ENCODE measurements at places on chromosomes 2 and 18.

GRCh38 chr2:223727562-223727961 lies 109.8 kb downstream of the AP1S3 start:
- DNase-seq, result peak; percentile 8

GRCh38 chr2:143312441-143312840 lies 183.2 kb downstream of the ARHGAP15 start:
- no peak for DNase-seq

- DNase-seq, result no peak
Measured at GRCh38 chr2:26818972-26819371, 29.0 kb upstream of the DPYSL5 start.

- no peak for DNase-seq
Measured at GRCh38 chr2:47521666-47522285, 118.8 kb downstream of the MSH2 start.

DNA sequence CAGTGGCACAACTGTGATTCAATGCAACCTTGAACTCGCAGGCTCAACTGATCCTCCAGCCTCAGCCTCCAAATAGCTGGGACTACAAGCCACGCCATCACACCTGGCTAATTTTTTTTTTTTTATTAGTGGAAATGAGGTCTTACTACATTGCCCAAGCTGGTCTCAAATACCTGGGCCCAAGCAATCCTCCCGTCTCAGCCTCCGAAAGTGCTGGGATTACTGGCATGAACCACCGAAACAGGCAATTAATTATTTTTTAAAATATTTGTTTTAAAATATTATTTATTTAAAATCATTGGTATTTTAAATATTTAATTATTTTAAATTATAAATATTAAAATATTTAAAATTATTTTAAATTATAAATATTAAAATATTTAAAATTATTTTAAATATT lies 24.5 kb downstream of the SRBD1 start:
- no peak for DNase-seq

- DNase-seq, result no peak
Measured at GRCh38 chr2:101231240-101231639, 21.4 kb upstream of the CNOT11 start.

- DNase-seq, result no peak
Measured at GRCh38 chr2:227774011-227774624, 28.4 kb downstream of the SCYGR8 start.

DNA sequence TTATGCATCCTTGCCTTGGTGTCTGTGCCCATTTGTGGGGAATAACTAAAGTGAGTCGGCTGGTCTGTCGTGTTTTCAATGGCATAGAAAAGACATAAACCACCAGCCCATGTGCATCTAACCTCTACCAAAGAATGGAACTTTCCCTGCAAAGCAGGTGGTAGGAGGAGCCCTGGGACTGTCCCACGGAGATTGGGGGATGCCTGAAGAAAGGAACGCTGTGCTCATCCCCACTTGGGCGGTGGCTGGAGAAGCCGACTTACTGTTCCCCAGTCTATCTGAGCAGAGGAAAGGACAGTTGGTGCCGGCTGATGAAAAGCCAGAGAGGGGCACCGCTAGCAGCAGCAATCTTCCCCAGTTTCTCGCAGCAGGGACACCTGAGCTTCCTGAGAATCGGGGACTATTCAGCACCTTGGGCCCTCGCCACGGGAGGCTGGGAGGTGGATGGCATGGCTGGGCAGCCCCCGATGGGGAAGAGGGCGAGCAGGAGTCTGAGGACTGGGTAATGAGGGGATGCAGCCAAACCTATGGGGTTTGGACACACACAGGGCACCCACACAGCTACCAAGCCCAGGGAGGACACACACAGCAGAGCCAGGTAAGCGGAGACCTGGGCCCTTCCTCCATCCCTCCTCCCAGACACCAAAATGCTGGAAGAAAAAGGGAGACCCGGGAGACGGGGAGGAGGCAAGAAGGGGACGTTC lies 53.7 kb upstream of the AGAP1 start:
- DNase-seq, result no peak

GRCh38 chr2:147851244-147851930 lies 6.6 kb downstream of the ACVR2A start:
- no peak for DNase-seq

GRCh38 chr2:216121255-216121654 lies 12.1 kb downstream of the XRCC5 start:
- no peak for DNase-seq

GRCh38 chr2:136957044-136957443 lies 191.7 kb downstream of the THSD7B start:
- no peak for DNase-seq

DNA sequence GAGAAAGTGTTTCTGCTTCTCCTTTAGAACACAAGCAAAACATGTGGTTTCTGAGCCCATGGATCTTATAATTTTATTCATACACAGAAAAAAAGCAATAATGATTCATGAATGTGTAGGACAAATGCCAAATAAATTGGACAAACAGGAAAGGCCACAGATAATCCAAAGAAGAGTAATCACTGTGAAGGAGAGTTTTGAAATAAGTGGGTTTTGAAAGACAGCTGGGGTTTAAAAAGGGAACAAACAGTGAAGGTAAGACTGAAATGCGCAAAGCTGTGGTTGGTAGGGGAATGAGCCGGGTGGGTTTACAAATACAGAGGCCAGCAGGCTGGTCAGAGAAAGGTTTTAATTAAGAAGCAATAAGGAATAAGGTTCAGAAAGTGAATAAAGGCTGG lies 50.0 kb upstream of the MBOAT2 start:
- DNase-seq, result no peak

GRCh38 chr2:8642366-8643068 lies 39.3 kb upstream of the ID2 start:
- DNase-seq, result no peak

DNA sequence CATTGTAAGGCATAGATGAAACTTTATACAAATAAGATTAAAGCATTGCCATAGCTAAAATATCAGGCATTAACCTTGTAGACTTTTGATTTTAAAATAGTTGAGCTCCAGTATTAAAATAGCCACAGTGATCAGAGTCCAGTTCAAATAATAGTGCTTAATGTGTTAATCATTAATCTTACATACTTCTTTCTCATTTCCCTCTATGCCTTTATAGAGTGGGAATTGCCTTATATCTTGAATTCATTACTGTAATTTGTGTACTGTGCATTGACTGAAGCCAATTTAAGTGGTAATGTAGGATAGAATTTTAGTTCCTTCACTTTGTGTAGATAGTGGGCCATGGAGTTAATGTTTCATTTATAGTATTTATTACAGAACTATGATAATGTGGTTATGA lies 549.2 kb upstream of the VWC2L start:
- DNase-seq, result no peak

GRCh38 chr2:19664646-19665045 lies 237.1 kb downstream of the TTC32 start:
- no peak for DNase-seq

DNA sequence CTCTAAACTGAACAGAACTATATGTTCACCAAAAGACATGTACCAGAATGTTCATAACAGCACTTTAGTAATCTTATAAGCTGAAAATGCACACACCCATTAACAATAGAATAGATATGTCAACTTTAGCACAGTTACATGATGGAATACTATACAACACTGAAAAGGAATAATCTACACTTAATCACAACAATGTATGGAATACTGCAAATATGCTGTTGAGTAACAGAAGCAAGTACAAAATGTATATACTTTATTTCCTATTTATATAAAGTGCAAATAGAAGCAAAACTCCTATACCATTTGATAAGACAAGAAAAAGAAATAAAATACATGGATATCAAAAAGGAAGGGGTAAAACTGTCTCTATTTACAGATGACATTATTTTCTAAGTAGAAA lies 352.8 kb downstream of the NCKAP5 start:
- no peak for DNase-seq

DNA sequence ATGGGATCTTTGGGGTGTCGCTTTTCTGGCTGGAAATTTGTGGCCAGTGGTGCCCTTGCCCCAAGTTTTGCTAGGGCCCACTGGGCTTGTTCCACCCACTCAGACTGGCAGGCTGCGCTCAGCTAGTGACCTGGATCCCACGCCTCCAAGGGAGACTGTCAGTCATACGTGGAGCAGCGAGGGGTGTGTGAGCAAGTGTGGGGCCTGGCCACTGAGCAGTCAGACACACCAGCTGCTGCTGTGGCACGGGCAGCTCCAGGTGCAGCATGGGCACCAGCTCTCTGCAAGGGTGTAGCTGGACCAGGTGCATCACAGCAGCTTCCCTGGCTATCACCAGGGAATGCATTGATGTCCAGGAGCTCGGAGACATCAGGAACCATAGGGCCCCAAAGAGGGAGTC lies 327.0 kb downstream of the NR4A2 start:
- DNase-seq, result no peak

GRCh38 chr2:41836948-41837347 lies 210.9 kb upstream of the PKDCC start:
- DNase-seq, result no peak

DNA sequence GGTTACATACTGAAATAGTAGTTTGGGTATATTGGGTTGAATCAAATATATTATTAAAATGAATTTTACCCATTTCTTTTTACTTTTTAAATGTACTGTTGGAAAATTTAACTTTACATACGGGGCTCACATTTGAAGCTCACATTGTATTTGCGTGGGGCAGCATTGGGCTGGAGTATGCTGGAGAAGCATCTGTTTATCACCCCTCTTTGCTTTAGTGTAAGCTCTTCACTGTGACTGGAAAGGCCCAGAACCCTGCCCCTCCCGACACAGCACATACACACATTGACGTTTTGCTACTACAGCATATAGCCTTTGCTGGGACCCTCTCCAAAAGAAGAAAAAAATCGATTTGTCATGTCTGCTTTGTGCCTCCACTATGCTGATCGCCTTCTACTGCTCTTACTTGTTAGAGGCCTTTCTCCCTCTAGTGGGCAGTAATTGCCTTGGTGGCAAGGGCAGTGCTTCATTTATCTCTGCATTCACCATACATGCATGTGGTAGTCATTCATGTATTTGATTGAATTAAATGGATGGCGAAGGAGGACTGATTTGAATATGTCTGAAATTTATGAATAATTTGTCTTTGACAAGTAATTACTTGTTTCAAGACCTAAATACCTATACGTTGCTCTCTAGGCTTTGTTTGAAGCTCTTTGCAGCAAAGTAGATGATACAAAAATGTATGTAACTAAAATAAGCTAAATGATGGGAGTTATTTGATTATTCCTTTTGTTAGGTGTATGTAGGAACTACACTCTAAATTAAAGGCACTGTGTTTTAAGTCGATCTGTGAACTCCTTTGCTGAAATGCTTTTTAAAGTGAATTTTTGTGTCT lies 37.4 kb downstream of the VAPA start:
- no peak for DNase-seq

DNA sequence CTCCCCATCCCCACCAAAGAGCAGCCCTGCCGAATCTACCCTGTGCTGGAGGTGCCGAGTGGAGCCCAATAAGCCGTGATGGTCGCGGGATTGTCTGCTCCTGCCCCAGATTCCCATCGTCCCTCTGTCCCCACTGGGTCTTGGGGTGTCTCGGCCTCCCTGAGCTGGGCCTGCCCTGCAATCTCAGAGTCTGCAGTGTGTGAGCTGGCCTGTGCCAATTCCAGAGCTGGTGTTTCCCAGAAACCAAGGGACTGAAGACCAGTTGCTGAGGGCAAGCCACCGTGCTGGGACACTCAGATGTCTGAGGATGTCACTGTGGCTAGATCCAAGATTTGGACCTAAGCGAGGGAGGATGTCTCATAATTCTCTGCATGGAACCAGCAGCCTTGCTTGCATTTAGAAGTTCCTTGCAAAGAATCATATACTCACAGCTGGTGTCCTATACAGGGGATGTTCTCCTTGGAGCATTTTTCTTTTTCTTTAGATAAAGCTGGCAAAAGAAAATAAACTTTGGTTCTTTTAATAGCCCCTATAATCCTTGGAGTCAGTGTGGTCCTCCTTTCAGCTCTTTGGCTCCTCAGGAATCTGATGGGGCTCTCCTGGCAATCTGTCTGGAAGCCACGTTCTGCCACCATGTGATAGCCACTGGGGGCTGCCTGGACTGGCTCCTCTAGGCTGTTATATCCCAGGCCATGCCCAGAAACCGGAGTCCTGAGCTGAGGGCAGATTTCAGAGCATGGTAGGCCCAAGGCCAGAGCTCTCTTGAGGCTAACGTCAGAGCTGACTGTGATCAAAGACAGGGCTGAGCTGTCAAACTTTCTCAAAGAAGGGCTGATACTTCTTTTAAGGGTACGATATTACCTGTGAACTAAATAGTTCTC lies 140.1 kb upstream of the HAAO start:
- no peak for DNase-seq

DNA sequence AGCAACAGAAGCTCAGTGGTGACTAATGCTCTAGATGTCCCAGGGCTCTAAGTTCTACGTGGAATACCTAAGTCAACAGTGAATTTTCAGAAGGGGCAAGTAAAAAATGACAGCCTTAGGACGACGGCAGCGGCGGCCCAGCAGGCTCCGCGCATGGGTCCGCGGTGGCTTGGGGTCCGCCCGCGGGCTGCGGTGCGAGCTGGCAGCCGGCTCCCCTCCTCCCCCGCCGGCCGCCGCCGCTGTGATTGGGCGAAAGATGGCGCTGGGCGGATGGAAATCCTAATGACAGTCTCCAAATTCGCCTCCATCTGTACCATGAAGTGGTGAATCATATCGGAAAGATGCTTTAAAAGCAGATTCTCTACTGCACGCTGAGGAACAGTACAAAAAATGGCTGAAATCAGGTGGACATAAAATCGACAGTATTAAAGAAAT lies 74.7 kb downstream of the HNRNPLL start:
- DNase-seq, result peak; percentile 50

GRCh38 chr2:144522897-144523595 lies 3.1 kb upstream of the ZEB2 start:
- no peak for DNase-seq

GRCh38 chr18:45480219-45481015 lies 134.9 kb upstream of the SLC14A2 start:
- DNase-seq, result no peak

- DNase-seq, result no peak
Measured at GRCh38 chr2:24915796-24916195, 4.2 kb downstream of the ADCY3 start.

DNA sequence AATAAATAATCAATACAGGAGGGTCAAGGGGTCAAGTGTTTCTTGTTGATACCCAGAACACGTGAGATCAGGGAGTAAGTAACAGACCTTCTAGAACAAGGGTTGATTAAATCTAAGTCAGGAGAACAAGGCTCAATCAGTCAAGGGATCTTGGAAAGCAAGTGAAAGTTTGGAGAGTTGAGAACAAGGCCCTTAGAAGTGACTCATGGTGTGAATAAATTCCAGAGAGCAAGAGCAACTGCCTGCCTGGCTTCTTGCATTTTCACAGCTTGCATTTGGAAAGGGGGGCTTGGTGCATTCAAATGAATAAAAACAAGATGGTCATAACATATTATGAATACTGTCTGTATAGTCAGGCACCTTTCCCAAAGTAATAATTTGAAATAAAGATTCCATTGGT lies 256.1 kb downstream of the DPP10 start:
- DNase-seq, result no peak

GRCh38 chr18:22412176-22412911 lies 5.4 kb downstream of the CTAGE1 start:
- DNase-seq, result no peak

All from activated CD4-positive, alpha-beta T cell treated with anti-CD3 and anti-CD28 coated beads for 24 hours (primary cell).